Kidney tubule cell (primary cell): ENCODE measurements at places on chromosomes 12 and 14.

GRCh38 chr12:50924131-50924438 lies 28.3 kb upstream of the HIGD1C start:
- DNase-seq: no peak

DNA sequence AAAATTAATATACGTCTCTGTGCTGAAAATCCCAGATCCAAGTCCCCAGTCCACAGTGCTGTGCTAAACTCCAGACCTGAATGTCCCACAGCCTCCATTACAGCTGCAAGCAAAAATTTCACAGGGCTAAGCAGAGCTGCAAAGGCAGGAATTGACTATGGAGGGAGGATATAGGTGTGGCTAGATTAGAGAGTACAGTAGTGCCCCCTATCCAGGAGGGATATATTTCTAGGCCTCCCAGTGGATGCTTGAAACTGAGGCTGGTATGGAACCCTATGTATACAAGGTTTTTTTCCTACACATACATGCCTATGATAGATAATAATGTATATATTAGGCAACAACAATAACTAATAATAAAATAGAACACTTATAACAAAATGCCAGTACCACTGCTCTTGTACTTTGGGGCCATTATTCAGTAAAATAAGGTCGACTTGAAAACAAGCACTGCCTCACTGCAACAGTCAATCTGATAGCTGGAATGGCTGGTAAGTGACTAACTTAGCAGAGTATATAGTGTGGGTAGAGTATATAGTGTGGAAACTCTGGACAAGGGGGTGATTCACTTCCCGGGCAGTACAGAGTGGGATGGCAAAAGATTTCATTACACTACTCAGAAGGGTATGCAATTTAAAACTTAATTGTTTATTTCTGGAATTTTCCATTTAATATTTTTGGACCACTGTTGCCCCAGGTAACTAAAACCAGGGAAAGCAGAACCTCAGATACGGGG lies 82.7 kb downstream of the C14orf132 start:
- DNase-seq: no peak

DNA sequence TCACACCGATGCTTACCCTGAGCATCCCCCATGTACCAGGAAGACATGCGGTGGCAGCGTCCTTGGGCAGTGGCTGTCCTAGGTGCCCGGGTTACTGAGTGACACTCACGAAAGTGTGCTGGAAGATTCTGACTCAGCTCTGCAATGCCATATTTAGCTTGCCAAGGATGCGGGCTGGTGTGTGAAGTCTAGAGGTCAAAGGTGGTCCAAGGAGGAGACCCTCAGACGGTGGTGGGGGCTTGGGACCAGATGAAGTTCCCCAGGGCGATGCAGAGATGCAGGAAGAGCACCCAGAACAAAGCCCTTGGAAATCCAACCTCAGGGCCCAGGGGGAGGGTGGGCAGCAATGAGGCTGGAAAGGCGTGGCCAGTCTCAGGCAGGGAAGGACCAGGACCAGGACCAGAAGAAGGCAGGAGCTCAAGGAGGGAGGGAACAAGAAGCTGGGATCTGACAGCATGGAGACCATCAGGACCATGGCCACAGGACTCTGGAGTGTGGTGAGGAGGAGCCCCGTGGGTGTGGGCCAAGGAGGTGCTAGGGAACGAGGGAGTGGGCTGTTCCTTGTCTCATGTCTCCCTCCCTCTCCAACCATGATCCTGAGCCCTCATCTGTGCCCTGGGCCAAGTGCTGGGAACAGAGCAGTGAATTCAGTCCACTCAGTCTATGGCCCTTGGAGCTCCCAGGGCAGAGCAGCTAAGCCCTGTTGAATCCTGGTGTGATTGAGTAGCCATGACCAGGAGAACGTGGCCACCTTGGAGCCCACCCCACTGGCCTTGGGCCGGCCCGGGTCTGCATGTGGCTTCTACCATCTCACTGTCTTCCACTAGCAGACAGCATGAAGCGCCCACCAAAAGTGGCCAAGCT lies 310.1 kb upstream of the DIO3 start:
- DNase-seq: no peak

DNA sequence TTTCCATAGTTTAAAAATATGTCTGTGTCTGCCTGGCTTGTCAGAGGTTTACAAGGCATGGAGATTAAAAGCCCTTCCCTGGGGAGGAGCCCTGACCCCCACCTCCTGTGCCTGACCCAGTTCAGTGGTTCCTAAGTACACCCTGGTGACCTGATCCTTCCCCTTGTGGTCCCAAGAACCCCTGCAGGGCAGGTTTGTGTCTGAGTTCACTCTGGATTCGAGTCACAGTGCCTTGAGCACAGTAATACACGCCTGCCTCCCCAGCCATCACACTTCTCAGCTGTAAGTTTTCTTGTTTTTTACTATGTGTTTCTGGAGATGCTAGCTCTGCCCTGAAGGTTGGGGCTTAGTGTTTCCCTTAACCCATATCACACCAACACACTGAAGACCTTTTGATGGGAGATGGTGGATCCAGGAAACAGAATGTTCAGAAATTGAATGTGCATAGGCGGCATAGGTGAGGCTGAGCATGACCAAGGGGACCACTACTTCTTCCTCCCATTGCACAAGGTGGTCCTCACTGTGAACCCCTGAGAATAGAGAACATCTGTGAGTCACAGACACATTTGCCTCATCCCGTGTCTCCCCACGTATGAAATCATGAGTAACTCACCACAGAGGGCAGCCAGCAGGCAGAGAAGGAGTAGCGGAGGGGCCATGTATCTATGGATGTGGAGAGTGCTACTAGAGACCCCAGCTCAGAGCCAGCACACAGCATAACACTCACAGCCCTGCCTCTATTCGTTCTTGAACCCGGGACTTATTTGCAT lies 962.9 kb downstream of the TMEM121 start:
- no peak for DNase-seq

DNA sequence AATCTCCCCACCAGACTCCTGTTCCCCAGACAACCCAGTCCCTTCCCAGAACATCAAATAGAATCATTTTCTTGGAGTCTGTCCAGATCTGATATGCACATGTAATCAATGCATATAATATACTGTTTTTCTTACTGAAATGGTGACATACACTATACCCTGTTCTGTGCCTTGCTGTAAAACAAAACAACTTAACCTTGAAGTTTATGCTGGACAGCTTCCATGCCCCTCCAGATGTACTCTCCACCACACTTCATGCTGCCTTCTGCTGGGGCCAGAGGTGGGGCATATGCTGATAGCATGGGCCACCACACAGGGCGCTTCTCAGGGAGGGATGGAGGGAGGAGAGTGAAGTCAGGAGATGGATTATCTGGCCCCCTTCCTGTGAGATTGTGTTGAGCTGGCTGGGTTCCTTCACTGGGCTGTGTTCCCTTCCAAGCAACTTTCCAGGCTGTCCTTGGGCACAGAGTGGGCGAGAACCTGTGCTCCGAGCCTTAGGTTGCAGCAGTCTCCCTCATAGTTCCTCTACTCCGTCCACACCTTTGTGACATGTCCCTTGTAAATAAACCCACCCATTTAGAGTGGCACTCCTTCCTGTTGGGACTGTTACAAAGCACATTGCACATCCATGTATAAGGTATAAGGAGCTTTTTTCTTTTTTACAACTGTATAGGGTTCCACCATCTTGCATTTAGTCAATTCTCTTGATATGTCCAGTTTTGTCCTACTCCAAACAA lies 77.6 kb upstream of the RIC8B start:
- no peak for DNase-seq

DNA sequence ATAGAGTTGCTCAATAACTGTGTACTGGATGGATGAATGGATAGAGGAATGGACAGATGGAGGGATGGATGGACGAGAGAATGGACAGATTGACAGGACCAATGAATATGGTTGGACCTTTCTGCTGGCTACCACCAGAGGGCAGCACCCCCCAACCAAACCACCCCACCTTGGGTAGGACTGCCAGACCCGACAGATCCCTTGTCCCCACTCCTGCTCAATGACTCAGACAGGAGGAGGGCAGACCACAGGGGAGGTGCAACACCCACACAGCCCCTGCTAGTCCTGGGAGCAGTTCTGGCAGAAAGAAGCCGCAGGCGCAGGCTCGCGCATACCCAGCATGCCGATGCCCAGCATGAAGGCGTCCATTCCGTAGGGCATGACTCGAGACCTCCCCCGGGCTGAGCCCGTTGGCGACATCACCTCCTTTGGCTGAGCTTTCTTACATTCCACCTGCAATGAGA lies 12.4 kb downstream of the MSI1 start:
- peak; percentile 98 for DNase-seq

- no peak for DNase-seq
These were observed 41.7 kb downstream of the ZCRB1 start for GRCh38 chr12:42284157-42284556.

DNA sequence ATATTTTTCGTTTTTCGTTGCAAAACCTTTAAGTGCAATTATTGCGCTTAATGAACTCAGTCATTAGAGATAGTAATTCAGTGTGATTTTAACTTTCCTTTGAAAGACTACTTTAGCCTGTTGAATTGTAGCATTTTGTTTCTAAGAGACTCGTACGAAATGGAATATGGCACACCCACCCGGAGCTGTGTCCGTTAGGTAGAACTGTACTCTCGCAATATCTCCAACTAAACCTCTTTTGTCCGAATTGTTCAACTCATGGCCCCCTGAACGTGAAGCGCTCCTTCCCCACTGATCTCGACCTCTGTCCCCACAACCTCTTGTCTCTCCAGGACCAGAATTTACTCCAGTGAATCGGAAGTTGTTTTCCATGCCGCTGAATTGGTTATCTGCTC lies 800 bp downstream of the PCNX4 start:
- DNase-seq: peak; percentile 44

DNA sequence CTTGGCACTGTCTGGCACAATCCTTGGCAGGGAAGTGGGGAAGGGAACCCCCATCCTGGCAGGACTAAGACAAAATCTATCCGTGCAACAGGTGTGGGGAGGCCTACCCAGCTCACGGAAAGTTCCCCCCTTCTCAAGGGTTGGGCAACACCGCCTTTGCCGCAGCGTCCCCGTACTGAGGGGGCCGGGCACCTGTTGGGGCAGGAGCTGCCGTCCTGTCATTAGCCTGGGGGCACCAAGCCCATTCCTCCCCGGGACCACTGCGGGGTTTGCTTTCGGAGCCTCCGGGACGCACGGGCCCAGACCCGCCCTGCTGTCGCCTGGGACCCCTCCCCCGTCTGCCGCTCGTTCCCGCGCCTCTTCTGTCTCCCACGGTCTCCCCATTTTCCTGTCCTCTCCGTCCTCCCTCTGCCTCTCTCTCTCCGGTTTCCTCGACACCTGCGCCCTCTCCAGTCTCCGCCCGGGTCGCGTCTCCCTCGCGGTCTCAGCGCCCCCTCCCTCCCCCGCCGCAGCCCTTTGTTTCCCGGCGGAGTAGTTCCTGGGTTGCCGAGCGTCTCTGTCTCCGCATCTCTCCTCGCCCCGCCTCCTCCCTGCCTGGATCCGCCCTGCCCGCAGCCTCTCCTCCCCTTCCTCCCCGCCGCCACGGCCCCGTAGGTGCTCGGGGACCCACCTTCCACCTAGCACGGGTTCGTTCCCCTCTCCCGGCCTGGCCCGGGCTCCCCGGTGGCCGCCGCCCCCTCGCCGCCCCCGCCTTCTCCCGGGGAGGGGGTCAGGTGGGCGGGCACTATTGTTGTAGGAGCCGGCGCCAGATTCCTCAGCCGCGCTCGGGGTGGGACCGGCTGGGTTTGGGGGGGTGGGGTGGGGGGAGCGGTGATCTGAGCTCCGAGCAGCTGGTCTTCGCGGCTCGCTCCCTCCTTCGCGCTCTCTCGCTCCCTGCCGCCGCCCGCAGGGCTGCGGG lies at the start of gene CACNB3:
CACNB3 (plus strand) TSS at position 624 of the 958 bp plus-strand sequence. CDS start 434 bp downstream, outside the sequence.
- peak; percentile 78 for DNase-seq

DNA sequence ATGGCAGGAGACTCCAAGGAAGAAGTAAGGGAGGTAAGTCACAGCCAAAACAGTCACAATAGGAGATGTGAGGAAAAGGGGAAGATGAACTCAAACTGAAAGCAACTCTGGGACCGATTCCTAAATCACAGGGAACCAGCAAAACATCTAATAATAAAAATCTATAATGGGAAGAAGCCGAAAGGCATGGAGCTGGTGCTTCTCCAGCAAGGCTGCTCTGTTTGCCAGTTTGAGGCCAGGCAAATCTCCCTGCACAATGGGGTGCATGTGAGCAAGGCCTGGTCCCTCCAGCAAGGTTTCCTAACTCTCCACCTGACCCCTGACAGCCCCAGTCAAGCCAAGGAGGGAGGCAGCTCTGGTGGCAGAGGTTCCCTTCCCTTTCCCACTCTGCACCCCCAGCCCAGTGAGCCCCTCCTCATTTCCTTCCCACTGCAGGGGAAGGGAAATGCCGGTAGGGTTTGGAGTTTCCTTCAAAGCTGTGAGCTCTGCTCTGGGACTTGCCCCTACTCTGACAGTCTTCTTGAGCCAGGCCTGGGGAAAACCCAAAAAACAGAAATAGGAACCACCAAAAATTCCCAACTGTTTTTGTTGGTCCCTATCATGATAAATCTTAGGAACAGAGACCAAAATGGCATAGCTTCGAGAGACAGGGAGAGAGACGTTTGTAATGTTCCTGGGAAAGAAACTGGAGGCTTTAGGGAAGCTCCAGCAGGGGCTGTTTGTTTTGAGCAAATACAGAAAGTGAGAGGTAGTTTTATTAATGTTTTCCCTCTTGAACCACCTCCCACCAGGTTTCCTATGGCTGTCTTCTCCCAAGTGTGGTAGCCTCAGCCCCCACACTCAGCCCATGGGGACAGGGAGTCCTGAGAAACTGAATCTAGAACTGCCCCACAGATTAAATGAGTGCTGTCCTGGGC lies 34.6 kb downstream of the FMNL3 start:
- DNase-seq: no peak

GRCh38 chr12:49355913-49356312 lies 9.2 kb downstream of the DNAJC22 start:
- DNase-seq: no peak

- no peak for DNase-seq
These were observed 19.4 kb upstream of the EIF5 start for GRCh38 chr14:103314496-103315277.

GRCh38 chr14:34475163-34475562 lies 13.1 kb upstream of the SPTSSA start:
- no peak for DNase-seq

GRCh38 chr12:29782871-29783772 lies 620 bp downstream of the TMTC1 start:
- DNase-seq: peak; percentile 2

GRCh38 chr14:59155886-59156285 lies 32.6 kb upstream of the DAAM1 start:
- no peak for DNase-seq

- DNase-seq: peak; percentile 50
These were observed 1.4 kb downstream of the SERPINA9 start for GRCh38 chr14:94474581-94475031.

DNA sequence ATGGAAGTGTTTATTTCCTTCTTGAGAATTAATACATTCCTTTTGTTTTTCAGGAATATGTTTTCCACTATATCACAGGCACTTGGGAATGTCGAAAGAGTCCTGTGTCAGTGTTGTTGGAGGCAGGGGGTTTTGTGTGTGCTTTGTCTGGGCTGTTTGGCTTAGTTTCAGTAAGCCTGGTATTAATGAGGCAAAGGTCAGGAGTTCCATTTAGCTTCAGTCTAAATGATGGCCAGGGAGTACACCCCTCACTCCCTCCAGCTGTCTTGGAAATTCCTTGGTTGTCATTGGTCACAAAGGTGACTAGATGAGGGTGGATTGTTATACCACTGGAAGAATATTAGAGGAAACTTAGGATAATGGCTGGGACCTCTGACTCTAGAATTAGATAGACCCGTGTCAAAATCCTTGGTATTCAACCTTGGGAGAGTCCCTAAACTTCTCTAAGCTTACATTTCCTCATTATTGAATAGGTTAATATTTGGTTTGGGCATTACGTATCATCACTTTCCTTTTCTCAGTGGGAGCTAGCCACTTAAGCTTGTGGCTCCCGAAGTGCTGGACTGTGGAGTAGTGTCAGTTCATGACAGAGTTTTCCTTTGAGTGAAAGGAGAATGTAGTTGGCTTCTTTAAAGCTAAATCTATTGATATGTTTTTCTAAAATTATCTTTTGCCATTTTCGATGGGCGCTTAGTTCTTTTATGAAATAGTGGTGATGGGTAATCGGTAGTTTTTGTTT lies 5.2 kb downstream of the FRS2 start:
- peak; percentile 50 for DNase-seq
